ENCODE measurements at places on chromosomes 2 and 18.

DNA sequence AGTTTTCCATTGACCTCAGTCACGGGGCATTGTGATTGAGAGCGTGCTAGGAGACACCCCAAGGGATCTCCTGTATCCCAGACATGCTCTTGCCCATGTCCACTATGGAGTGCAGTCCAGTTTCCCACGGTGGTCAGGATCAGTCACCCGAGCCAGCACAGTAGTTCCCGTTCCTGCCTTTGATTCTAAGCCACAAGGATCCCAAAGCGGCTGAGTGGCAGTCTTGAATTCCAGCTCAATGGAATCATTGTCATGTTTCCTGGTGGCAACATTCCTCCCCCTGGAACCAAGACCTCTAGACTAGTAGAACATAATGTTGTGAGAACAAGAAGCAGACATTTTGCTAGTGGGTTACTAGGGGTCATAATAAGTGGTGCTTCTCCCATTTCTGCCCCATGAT lies 154.3 kb downstream of the SEPTIN10 start:
- DNase-seq = no peak

GRCh38 chr2:231388725-231389346 lies 6.7 kb upstream of the B3GNT7 start:
- DNase-seq = no peak

DNA sequence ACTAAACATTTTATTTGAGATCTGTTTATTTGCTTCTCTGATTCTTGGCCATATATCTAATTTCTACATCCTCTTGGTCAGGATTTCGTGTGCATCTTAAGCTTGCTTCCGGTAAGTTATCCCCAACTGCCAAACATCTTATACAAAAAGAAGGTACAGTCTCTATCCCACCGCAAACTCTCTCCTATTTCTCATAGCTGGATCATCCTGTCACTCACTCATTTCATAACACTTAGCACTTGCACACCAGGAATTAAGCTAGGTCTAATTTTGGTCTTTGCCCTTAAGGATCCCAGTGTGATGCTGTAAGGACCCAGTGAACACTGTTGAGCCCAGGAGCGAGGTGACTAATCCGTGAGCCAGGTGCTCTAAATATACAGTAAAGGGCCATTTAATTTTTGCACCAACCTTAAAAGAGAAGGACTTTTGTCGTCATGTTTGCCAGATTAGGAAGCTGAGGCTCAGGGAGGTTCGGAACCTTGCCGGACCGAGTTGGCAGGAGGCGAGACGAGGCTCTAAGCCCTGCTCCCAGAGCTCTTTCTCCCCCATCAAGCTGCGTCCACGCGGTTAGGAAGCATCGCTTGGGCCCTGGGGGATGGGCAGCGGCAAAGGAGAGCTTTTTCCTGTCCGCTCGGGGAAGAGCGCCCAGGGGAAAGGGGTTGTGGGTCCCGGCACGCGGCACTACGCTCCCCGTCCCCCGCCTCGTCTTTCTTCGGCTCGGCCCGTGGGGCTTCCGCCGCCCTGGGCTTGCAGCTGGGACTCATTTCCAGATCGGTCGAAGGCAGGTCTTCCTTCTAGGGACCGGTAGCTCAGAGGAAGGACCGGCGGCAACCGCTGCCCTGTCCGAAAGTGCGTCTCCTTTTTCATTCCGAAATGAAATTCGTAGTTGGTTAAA lies 4.1 kb upstream of the ITPRIPL1 start:
- no peak for DNase-seq

- no peak for DNase-seq
Measured at GRCh38 chr2:210527286-210527685, 29.1 kb upstream of the CPS1 start.

DNA sequence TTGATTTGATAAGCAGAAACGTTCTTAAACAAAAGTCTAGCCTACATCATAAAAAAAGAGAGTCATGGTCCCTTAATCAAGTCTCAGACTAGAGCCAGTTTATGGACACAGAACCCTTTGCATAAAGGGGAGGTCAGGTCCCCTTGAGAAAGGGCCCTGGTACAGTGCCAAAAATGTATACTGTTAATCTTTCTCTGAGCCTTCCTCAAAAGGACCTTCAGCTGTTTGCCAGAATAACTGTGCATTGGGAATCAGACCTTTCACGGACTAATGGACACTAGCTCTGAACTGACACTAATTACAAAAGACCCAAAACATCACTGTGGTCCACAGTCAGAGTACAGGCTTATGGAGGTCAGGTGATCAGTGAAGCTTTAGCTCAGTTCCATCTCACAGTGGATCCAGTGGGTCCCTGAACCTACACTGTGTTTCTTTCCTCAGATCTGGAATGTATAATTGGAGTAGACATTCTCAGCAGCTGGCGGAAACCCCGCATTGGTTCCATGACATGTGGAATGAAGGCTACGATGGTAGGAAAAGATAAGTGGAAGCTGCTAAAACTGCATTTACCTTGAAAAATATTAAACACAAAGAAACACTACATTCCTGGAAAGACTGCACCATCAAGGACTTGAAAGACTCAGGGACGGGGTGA lies 151.4 kb downstream of the TMEFF2 start:
- no peak for DNase-seq

DNA sequence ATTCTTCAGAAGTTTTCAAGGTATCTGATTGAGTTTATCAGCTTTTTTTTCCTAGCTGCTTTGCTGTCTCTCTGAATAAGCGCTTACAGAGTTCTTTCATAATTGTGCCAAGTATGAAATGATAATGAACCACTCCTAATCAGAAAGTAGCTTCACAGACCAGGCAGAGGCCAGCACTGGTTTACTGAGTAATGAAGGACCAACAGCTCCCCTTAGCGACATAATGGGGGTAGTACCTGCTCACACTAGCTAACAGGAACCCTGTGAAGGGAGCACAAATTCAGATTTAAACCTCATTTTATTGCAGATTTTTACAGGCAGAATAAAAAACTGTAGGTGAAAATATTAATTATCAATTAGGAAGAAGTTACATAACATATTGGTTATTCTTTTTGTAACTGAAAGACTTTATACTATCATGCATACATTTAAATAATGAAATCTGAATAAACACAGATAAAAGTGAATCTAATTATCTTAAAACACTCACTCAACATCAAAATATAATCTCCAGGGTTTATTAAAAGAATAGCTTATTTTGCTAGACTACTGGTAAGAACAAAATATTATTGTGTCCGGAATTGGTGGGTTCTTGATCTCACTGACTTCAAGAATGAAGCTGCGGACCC lies 53.7 kb upstream of the LRRC30 start:
- DNase-seq = no peak

DNA sequence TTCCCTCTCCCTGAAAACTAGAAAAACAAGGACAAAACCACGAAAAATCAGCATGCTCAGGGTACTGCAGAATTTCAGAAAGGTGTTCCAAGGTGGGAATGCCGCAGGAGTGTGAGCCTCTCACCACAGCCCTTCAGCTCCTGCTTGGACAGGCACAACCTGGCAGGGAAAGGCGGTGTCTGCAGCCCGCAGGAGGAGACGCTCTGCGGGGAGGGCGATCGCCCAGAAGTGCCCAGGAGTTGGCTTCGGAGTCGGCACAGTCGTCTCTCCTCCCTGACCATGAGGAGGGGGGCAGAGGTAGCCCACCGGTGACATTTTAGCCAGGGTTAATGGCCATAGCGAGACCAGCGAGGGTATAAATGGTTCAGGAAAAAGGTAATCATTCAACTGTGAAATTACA lies 57.2 kb downstream of the TMEM18 start:
- DNase-seq = no peak

GRCh38 chr2:197577446-197577845 lies 61.6 kb downstream of the MOB4 start:
- no peak for DNase-seq

- no peak for DNase-seq
Measured at GRCh38 chr2:102119255-102119654, 23.3 kb upstream of the IL1R1 start.

DNA sequence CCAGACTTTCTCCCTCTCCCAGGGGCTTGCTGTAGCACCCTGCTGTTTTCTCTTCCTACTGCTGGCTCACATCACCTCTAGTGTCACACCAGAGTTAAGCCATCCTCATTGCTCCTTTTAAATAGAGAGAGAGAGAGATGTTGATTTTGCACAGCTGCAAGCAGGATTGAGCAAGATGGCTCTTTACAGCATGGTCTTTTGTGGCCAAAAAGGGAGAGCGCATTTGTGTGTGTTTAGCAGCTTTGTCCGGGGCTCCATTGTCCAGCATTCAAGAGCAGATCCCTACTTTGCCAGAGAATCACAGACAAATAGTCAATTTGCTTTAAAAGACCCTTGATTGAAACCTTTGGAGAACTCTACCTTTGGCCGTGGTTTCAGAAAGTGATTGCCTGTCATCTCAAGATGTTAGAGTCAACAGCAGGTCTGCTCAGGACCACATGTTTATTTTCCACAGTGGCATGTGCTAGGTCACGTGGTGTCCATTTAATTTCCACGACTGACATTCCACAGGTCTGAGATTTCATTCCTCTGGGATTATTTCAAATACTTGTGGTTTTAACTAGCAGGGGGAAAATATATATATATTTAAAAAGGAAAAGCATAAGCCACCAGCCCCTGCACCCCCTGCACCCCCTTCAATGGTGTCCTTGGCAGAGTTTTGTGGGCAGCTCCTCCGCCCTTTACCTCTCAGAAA lies 359.9 kb upstream of the SLC14A2 start:
- no peak for DNase-seq

- no peak for DNase-seq
Measured at GRCh38 chr2:118477111-118477862, 370.2 kb downstream of the EN1 start.

- no peak for DNase-seq
Measured at GRCh38 chr2:8600456-8600855, 81.4 kb upstream of the ID2 start.

DNA sequence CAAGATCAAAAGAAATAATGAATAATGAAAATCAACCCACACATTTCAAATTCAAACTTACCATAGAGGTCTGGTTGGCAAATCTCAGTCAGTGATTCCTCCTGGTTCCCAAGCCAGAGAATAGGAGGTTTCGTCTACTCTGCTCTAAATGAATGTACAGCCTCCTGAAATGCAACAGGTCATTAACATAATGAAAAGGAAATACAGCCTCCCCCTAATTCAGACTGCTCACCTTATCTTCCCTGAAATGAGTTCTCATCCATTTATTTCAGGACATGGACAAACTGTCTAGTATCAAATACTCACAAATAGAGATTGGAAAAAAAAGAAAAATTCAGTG lies 43.4 kb upstream of the CYTIP start:
- no peak for DNase-seq

- no peak for DNase-seq
Measured at GRCh38 chr18:57325491-57326166, 26.7 kb upstream of the ST8SIA3 start.

DNA sequence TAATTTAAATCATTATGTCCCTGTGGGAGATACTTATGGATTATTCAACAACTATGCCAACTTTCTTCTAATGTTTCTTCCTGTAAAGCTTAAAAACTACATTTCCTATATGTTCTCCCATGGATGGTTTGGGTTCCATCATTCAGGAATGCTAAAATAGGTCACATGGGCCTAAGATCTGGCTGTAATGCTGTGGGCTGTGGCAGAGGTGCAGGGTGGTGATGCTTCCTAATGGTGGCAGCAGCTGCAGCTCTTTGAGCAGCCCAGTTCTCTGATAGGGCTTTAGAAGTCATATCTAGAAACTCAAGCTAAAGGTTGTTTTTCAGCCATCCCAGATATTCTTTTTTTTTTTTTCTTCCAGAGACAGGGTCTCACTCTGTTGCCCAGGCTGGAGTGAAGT lies 266.1 kb downstream of the ZNF385B start:
- no peak for DNase-seq

GRCh38 chr18:24721388-24721787 lies 261.0 kb downstream of the HRH4 start:
- no peak for DNase-seq

DNA sequence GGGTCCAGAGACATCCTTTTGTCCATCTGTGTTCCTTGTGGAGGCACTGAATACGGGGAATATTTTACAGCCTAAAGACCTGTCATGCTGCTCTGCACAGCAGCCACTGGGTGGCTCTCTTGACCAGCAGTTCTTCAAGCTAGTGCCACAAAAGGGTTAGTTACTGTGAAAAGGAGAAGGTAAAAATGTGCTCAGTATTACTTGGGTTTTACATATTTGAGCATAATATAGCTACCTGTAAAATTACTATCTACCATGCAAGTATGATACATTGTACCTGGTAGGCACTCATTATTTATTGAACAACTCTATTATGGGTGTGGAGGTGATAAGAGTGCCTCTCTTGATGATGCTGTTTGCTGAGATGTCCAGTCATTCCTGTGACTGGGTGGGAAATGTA lies 23.6 kb downstream of the FZD5 start:
- DNase-seq = no peak

GRCh38 chr2:242024751-242025355 lies 155.3 kb downstream of the RTP5 start:
- DNase-seq = no peak

DNA sequence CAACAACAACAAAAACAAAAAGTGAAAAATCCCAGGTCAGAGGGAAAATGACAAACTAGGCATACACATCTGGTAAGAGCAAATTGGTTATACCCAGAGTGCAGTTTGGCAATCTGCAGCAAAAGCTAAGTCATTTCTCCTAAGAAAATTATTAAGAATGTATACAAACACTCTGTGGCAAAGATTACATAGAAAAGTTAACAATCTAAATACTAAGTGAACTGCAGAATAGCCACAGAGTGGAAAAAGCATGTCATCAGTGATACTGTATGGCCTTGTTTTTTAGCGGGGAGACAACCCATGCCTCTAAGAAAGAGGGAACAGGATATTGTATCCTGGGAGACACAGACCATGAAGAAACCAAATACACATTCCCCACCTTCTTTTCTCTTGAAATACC lies 136.0 kb upstream of the ITGB6 start:
- no peak for DNase-seq
